ENCODE measurements at places on chromosomes 3 and 15. TPM values are rescaled to one million over a fixed set of nuclear protein-coding genes. Genes with fewer than 3 reads are reported as not detected.

Gene C3orf85
- not detected for total RNA-seq

Gene SEMA3F
- 18.3 TPM for total RNA-seq

Gene NPAP1
- not detected for total RNA-seq

Gene ITPKA
- total RNA-seq = not detected

Gene KBTBD8
- 1.1 TPM for total RNA-seq

Gene CHDH
- 0.16 TPM for total RNA-seq

Gene SPATA12
- not detected for total RNA-seq

Gene TLR9
- 0.19 TPM for total RNA-seq

All from omental fat pad (tissue), 4 donors.